ENCODE measurements at places on chromosomes 13 and 19. TPM values are rescaled to one million over a fixed set of nuclear protein-coding genes. Genes with fewer than 3 reads are reported as not detected.

FRY gene
- 20.1 TPM for total RNA-seq

- DNase-seq = no peak
Observed at GRCh38 chr13:45240143-45240542, 39.3 kb upstream of the KCTD4 start.

DNA sequence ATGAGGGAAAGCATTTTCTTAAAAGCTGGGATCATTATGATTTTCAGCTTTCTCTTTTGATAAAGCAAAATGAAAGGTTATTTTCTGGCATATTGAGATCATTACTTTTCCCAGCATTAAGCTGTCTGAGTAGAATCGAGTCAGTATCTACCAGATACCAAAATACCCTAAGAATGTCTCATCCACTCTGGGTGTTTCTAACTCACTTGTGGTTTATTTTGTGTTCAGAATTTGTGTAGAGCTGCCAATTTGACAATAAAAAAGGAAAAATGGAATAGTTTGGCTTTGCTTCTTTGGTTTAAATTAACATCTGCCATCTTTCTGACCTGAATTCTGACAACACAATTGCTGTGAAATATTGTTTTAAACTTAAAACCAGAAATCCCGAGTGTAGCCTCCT is 438.7 kb upstream of the ARGLU1 start:
- no peak for DNase-seq

GRCh38 chr19:39246951-39247669 is 1.5 kb downstream of the IFNL4 start:
- peak; percentile 90 for DNase-seq

Data from endodermal cell (in vitro differentiated cells).